ENCODE measurements at places on chromosomes 5 and 9.
A peak's percentile ranks its signal among the peaks of the same experiment; 100 is the strongest.

- no peak for DNase-seq
Measured at GRCh38 chr5:44299394-44299793, 89.8 kb downstream of the FGF10 start.

- no peak for DNase-seq
Measured at GRCh38 chr5:81994679-81995078, 22.9 kb downstream of the ATG10 start.

DNA sequence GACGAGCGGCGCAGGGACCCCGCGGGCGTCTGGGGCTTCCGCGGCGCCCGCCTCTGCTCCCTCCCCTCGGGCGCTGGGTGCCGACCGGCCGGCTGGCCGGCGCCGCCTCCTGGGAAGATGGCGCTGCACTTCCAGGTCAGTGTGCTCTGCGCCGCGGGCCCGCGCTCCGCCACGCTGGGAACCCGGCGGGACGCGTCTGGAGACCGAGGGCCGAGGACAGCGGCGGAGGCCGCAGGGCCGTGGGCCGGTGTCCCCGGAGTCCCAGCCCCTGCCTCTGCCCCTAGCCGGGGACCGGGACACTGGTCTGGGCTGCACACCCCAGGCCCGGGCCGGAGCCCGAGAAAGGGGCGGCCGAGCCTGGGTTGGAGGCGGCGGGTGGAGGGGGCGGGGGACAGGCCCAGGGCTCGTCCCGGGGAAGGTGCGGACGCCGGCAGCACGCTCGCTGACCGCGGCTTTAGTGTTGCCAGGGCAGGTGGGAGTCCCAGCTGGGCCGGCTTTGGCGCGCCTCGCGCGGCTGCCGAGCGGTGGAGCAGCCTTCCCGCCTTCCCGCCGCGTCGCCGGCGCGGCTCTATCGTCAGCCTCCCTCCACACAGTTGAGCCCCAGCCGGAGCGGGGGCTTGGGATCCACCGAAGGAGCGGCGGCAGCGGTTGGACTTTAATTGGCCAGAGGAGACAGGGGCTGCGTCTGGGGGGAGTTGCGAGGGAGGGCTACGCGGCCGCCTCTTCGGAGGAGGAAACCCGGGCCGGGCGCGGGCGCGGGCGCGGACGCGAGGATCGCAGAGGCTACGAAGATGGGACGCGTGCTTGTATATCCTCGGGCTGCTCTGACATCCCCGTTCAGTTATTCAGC, at the start of gene RANBP17:
Gene RANBP17, plus strand, starts transcription at position 102 of the 850 bp plus-strand sequence.
- peak; percentile 37 for DNase-seq

DNA sequence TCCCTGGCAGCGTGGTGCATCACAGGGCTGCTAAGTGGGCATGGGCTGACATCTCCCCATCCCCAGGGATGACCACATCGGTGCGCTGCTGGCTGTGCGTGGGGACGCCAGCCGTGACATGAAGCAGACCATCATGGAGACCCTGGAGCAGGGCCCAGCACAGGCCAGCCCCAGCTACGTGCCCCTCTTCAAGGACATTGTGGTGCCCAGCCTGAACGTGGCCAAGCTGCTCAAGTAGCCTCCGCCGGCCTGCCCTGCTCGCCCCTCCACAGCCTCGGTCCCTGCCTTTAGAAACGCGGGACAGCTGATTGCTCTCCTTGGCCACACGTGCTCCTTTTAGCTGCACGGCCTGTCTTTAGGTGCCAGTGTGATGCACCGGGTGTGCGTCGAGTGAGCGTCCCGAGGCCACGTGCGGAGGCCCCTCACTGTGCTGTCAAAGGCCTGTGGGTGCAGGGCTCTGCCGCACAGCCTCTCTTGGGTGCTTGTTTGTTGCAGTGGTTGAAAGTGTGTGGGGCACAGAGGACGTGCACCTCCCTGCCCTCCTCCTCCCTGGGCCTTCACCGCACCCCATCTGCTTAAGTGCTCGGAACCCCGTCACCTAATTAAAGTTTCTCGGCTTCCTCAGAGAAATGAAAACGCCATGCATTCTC, 23.8 kb downstream of the EXOC3 start:
- DNase-seq, result no peak

- DNase-seq, result no peak
Measured at GRCh38 chr9:97397220-97397619, 14.7 kb upstream of the TDRD7 start.

DNA sequence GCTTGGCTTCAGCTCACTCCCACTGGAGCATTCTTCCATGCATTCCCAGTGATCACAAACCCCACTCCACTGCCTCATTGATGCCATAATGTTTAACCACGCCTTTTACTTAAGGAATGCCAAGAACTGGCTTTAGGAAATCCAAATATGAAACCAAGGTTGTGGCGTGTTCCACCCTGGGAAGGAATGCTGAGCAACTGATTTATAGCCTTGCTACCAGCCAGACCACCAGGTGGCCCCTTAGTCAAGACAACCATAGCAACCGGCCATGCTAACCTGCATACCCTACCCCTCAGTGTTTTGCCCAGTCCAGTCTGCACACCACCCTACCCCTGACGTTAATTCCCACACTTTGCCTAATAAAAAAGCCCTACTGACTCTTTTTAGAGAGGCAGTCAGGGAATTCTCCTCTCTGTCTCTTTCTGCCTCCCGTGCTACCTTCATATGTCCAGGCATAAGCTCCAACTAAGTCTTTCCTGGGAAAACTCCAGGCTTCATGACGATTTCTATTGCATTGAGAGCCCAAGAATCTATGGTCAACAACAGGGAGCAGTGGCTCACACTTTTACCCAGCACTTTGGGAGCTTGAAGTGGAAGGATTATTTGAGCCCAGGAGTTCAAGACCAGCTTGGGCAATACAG, 27.0 kb upstream of the PRRC2B start:
- peak; percentile 23 for DNase-seq

All from skeletal muscle cell (primary cell).